ENCODE measurements at places on chromosomes 6 and 20. TPM values are rescaled to one million over a fixed set of nuclear protein-coding genes. Genes with fewer than 3 reads are reported as not detected.

- peak; percentile 83 for DNase-seq
Measured at GRCh38 chr6:143427109-143427817, 23.2 kb downstream of the ADAT2 start.

DNA sequence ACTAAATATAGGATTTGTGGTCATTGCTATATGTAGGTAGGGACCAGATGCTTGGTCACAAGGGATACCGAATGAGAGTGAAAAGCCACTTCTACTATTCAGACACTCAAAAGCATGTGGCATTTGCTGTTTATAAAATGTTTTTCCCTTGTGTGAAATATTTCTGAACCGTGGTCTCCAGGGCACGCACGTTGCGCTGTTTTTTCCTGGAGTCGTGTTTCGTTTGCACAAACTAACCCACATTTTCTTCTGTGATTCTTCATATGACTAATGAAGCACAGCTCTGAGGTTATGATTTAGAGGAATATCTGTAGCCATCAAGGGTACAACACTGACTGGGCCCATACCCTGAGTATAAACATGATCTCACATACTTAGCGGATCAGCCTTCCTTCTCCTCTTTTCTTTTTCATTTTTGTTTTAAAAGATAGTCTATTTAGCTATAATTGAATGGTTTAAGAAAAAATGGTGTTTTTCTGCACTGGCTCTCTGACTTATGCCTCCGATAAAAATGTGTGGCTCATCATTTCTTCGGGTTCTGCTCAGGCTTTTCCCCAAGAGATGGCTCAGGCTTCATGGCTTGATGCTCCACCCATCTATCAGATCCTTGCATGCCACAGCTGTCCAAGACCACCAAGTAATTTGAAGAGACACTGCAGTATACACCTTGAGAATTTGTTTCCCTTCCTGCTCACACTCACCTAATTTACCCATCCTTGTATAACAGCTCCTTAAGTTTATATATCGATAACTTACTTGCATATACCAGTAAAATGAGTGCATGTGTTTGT lies 59.9 kb upstream of the HBS1L start:
- no peak for DNase-seq

ASIP gene
- total RNA-seq: 3.0 TPM

VSTM2L gene
- 1.6 TPM for total RNA-seq

HLA-DQB1 gene
- total RNA-seq: 25.5 TPM
